SIG-M5 (cell line): ENCODE measurements at places on chromosomes 7 and 10.
A peak's percentile ranks its signal among the peaks of the same experiment; 100 is the strongest.

DNA sequence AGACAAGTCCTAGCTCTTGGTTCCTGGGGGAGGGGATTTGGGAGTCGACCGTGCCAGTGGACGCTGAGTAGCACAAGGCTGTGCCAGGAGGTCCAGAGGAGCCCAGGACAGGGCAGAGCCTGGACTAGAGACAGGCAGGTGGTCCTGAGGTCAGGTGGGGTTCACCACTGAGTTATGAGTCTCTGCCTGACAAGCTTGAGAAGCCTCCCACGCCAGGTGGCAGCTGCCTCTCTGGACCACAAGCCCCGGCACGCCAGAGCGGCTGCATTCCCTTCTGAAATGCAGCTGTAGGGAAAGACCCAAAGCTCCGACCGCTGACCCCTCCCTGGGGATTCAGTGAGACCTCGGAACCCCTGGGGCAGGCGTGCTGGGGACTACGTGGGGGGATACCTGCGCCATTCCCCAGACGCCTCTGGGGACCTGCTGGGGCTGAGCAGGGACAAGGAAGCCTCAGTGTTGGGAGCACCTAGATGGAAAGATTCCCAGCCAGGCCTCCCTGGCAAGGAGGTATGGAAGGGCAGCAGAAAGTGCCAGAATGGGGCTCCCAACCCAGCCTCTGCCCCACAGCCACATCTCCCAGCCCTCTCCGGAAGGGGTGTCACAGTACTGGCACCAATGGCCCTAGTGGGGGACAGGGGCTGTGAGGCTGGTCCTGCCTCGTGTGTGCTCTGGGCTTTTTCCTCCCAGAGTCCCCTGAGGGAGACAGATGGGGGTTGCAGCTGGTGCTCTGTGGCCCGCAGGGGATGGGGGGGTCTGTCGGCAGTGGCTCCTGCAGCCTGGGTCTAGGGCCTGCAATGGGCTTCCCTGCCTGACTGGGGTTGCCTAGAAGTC lies 29.0 kb downstream of the PDGFA start:
- no peak for DNase-seq

GRCh38 chr7:126362746-126363145 lies 890.0 kb downstream of the GRM8 start:
- DNase-seq, result no peak

GRCh38 chr10:80465839-80466590 lies 11.9 kb downstream of the TSPAN14 start:
- DNase-seq, result no peak

DNA sequence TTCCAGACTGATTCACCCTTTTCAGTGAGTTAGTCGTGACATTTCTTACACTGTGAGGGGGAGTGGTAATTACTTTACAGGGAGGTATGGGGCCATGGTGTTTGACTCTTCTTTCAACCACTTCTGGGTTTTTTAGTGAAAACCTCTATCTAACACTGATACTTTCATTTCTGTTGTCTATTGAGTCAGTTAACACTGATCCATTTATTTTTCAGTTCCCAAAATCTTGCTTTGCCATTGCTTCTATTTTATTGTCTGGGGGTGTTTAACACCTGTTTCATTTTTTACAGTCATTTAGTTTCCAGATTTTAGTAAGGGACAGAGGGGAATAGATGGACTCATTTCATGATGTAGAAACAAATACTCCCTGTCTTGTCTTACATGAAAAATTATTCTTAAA lies 61.5 kb downstream of the HELLS start:
- no peak for DNase-seq

GRCh38 chr10:118234683-118235082 lies 107.4 kb downstream of the FAM204A start:
- DNase-seq, result no peak

- DNase-seq, result no peak
These were observed 132.8 kb upstream of the MGMT start for GRCh38 chr10:129334266-129334665.

GRCh38 chr7:66142996-66143395 lies 28.3 kb downstream of the CRCP start:
- no peak for DNase-seq

DNA sequence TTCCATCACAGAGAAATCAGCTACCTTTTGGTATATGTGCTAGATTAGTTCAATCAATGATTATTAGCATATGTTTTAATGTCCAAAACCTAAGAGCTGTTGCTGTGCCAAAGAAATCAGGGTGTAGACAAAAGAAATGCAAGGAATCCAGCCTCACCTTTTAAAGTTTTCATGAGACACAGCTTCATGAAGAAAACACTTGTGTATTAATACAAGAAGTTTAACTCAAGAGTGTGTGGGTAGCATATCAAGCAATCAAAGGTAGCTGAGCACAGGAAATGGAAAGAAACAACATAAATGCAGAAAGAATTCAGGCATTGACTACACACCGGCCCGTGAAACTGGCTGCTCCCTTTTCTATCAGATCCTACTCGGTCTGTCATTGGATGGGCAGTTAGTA lies 76.0 kb upstream of the CAV2 start:
- no peak for DNase-seq

- peak; percentile 99 for DNase-seq
These were observed at the start of gene SLC25A28 for GRCh38 chr10:99619851-99620710. SLC25A28 (minus strand) TSS chr10:99620439; CDS start chr10:99620335, 104 bp downstream.

DNA sequence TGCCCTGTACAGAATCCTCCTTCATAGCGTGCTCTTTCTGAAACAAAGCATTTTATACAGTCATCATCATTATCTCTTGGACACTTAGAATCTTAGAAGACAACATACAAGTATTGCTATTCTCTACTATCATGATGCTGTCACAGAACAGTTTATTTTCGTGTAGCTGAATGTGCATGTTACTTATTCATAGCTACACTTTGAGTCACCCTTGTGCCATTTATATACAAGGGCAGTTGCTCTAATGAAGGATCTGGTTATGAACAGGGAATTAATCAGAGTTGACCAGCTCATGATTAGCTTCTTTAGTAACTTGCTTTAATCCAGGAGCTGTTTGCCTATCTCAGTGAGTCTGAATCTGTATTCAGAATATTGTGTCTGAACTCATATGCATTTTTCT lies 11.2 kb downstream of the CASP2 start:
- no peak for DNase-seq

GRCh38 chr10:128001363-128001745 lies 94.5 kb downstream of the PTPRE start:
- no peak for DNase-seq

DNA sequence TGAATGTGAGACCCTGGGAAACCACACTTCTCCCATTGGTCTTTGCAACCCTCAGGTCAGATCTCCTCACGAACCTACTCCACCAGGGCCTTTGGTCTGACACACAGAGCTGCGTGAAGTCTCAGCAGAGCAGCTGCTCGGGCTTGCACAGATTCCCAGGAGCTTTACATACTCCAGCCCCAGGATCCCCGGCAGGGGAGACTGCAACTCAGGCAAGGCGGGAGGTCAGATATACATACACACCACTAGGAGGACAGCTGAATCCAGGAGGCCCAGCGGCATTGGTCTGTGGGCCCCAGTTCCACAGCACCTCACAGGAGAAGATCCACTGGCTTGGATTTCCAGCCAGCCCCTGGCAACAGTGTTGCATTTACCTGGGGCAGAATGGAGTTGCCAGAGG lies 239.2 kb downstream of the GPAM start:
- DNase-seq, result no peak

DNA sequence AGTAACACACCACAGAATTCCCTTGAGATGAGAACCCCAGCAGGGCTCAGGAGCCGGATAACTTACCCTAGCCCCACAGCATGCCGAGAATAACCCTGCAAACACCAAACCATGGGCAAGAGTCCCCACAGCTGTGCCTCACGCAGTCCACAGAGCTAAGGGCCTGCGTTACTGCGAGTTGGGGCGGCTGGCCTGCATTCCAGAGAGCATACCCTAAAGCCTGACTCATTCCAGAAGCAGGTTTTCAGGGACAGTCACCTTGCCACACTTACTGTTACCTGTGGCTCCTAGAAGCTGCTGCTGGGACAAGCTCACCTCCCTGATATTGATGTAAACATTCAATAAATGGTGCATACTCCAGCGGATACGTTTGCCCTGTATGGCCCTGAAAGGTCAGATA lies 18.6 kb downstream of the FGFR2 start:
- no peak for DNase-seq

- DNase-seq, result no peak
These were observed 51.0 kb downstream of the BAMBI start for GRCh38 chr10:28728366-28728765.

DNA sequence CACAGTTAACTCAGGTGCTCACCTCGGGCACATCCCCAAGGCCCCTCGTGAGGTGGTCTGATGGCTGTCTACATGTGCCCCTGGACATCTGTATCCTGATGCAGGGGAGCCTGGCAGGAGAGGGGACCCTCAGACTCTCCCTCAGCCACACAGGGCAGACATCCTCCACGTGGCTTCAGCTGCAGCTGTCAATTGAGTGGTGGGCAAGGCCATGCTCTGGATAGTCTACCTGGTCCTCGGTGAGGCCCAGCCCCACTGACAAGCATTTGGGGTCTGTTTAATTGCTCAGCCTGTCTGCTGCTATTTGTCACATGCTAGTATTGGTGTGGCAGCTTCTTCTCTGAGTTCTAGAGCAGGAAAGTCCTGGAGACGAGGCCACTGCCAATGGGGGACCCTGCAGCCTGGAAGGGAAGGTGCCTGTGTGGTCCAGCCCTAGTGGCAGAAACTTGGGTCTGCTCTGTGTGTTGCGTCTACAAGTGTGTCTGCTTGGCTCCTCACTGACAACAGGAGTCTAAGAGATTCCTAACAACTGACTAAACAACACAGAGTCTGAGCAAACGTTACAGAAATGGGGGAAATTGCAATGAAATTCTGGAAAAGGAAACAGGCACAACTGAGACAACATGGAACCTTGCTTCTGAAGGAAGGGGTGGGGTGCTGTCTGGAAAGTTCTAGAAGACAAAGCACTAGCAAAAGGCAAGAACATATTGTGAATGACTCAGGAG lies 59.3 kb upstream of the IGFBP3 start:
- DNase-seq, result no peak

DNA sequence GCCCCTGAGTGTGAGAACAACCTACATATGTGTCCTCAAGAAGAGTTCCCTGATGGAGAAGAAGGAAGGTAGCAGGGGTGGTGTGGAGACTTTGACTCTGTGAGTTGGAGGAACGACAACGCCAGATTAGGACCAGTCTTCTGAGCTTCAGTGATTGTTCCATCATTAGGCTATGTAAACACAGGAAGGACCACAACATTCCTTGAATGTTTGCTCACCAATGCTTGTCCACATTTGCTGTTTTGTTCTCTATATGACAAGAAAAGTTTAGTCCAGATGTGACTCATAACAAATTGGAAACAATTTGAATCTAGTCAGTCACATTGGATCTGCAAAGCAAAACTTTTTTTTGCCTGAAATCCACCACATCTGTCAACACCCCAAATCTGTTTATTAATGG lies 62.7 kb downstream of the ENTPD1 start:
- DNase-seq, result no peak

DNA sequence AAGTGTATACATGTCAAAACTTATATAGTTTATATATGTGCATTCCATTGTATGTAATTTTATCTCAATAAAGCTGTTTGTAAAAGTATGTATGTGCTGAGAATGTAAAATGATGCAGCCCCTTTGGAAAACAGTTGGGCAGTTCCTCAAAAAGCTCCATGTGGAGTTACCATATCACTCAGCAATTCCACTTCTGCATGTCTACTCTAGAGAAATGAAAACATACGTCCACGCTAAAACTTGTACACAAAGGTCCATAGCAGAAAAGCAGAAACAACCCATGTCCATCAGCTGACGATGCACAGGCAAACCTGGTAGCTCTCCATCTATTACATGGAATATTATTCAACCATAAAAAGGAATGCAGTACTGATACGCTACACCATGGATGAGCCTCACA lies 8.3 kb upstream of the RGS10 start:
- DNase-seq, result no peak

DNA sequence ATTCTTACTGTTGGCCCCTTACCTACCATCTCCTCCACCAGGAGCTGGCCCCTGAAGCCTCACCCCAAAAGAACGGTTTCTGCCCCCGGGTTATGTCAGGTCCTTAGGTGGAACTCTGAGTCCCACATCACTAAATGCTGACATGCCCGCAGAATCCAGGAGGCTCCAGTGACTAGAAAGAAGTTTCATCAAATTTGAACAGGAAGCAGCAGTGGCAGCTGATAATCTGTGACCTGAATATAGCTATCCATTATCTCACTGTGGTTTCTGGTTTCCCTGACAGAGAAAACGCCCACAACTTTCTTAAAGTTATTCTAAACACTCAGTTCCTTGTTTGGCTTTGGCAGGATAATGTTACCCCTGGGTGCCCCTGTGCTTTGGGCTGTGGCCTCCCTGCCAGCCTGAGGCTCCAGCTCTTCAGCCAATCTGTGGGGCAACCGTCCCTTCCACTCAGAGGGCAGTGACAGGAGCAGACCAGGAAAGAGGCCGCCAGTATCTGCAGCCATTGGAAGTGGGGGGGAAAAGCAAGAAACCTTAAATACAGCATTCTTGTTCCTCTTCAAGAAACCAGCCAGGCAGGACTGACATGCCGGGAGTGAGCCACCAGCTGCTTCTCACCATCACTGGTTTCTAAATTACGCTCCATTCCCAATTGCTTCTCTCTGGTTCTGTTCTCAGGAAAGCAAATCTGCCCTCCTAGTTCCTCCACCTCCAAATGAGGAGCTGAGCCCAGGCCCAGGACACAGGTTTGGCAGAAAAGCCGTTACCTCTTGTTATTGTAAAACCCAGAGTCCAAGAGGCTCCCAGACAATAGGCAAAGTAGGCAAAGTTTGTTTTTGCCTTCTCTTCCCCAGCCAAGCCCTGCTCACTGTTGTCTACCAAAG lies 41.2 kb upstream of the VCL start:
- DNase-seq, result peak; percentile 69

GRCh38 chr7:45176886-45177731 lies 19.5 kb downstream of the RAMP3 start:
- DNase-seq, result no peak

DNA sequence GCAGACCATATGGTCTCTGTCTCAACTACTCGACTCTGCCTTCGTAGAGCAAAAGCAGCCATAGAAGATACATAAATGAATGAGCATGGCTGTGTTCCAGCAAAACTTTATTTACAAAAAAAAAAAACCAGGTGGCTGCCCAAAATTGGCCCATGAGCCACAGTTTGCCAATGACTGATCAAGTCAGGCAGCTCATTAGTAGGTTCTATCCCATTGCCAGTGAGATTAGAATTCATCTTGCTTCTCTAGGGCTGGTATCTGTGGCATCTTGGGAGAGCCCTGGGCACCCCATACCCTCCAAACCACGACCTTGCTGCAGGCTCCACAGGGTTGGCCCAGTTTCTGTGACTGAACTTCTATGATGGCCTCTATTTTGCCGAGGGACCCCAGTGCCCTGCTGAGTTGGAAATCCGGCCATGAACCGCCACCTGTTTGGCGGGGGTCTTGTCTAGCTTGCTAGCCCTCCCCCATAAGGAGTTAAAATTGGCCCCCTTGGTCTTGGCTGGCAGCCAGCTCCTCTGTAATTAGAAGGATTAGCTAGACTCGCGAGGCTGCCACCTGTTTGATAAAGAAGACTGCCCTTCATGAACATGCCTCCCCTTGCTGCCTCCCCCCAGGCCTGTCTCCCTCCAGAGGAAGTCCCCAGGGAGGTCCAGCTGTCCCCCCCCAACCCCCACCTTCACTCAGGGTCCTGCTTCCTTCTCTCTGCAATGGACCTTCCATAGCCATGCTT lies 83.9 kb downstream of the CHN2 start:
- no peak for DNase-seq
